ENCODE measurements at places on chromosomes 11 and 22.
A peak's percentile ranks its signal among the peaks of the same experiment; 100 is the strongest.

DNA sequence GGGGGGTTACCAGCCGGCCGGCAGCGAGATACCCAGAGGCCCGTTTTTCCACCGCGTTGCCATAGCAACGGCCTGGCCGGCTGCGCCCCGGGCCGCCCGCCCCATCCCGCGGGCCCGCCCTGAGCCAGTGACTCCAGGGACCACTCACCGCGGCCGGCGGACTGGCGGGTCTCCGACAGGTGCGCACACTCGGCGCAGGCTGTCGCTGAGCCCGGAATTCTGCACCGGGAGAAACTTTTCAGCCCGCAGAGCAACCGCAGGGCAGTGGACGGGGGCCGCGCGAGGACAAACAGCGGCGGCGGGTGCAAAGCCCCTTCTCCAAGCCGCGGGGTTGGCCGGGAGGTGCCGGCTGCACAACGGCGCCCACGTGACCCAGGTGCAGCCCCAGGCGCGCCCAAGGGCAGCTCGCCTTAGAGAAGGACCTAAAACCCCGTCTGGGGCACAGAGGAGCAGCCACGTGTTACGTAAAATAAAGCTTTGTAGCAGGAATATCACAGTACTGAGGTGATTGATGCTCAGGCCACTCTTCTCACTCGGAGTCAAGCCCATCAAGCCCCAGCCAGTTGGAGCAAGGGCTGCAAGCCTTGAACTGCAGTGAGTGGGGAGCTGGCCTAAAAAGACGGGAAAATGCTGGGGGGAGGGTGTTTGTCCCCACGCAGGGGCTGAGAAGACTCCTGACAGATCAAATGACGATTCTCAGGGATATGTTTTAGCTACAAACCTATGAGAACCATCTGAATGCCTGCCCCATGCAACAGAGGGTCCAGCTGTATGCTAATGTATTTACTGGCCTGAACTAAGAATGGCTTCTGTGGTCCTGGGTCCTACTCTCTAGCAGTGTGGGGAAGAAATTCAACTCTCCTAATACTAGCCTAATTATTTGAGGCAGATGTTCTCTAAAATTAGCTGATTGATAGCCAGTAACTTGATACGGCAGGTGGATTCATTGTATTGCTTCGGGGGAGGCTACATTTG, at the start of gene STK33:
Gene STK33 (minus strand): TSS at position 294 of the 975 bp plus-strand sequence. CDS start 119,323 bp downstream, outside the sequence.
- DNase-seq = peak; percentile 68

DNA sequence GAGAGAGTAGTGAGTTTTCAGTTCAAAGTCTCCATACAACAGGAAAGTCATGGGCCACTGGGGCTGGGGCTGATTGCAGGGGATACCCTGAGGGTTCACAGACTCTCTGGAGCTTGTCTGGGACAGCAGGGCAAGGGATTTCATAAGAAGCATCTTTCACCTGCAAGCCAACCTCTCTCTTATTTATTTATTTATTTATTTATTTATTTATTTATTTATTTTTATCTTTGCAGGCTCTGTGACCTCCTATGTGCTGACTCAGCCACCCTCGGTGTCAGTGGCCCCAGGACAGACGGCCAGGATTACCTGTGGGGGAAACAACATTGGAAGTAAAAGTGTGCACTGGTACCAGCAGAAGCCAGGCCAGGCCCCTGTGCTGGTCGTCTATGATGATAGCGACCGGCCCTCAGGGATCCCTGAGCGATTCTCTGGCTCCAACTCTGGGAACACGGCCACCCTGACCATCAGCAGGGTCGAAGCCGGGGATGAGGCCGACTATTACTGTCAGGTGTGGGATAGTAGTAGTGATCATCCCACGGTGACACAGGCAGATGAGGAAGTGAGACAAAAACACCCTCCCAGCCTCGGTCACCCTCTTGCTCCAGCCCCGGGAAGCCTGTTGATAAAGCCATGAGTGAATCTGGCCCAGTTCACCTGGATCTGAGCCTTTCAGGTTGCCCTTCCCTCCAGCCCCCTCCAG, 68.4 kb downstream of the GGTLC2 start:
- DNase-seq = no peak

DNA sequence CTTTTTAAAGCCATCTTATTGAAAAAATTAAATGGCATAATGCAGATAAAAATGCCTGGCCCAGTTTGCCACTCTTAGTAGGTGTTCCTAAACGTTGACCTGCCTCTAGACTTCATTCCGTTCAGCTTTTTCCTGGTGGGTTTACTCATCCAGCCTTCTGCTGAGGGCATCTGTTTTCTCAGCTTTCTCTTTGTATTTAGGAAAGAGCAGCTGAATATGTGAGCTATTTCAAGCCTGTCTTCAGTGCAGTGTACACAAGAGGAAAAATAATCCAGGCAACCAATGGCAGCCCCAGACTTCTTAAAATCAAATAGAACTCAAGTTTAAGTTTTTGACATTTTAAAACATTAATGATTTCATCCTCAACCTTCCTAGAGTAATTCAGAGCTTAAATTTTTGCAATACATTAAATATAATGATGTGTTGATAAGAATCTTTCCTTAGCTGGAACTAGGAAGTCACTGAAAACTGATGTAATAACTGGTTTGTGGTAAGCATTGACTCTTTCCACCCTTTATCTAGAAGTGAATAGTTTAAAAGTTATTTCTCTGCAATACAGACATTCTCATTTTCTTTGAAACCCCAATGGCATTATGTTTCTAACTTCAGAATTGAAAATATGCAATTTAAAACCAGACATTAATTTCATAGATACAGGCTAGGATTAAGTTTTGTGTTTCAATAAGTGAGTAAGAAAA, 165.4 kb downstream of the AASDHPPT start:
- DNase-seq = no peak

- peak; percentile 34 for DNase-seq
Observed at GRCh38 chr11:119055901-119056300, 1.1 kb downstream of the HYOU1 start.

- no peak for DNase-seq
Observed at GRCh38 chr11:116861539-116861938, 24.1 kb upstream of the APOA1 start.

DNA sequence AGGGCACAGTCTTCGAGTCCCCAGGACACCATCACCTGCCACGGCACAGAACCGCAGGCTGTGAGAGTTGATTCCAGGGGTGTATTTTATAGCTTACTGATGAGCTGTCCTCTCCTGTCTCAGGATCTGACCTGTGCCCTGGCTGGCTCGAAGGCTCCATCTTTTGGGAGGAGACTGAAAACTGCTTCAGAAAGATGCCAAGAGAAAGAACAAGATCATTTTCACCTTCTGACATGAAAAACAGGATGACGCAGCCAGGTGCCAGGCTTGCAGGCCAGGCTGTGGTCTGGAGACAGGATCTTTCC, 2.2 kb downstream of the MRGPRD start:
- DNase-seq = no peak

GRCh38 chr11:61011950-61012736, 40.7 kb downstream of the CD6 start:
- no peak for DNase-seq

DNA sequence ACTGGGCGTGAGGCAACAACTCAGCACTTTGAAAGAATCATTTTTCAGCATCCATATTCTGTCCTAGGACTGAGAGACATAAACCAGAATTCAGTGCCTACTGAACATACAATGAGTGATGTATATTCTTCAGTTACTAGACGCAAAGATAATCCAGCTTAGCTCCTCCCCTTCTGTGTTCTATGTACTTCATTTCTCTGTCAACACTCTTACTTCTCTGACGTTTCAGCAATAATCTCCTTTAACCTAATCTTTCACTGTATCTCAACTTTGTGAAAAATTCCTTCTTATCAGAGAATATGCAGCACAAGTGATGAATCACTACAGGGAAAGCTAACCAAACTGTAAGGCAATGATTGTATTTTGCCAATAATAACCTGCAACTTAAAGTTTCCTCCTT, 2.5 kb upstream of the OR51B5 start:
- no peak for DNase-seq

DNA sequence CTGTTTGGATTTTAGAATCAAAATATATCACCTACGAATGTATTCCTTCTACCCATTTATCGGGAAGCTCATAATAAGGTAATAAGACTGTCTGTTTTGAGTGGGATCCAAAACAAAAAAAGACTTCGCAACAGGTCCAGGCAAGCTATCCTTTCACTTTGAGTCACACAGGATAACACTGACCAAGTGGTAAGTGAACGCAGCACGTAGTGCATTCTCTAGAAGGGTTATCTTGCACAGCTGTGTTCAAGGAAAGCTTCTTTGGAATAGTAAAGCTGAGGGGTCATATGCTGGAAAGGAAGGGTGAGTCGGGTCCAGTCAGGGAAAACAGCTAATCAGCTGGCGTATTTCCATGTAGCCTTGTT, 22.3 kb upstream of the NRGN start:
- DNase-seq = no peak
